ENCODE measurements at places on chromosomes 12 and 14. TPM values are rescaled to one million over a fixed set of nuclear protein-coding genes. Genes with fewer than 3 reads are reported as not detected.

Gene TPPP2
- not detected for total RNA-seq

Gene HOXC12
- total RNA-seq = not detected

Gene CNTN1
- 25.2 TPM for total RNA-seq

Gene KIF5A
- 4.4 TPM for total RNA-seq

Gene RNASE2
- not detected for total RNA-seq

Gene TGM1
- total RNA-seq = 16.6 TPM

Gene REP15
- total RNA-seq = 3.4 TPM

Gene RNFT2
- 8.7 TPM for total RNA-seq

Gene CCDC177
- 3.4 TPM for total RNA-seq

Gene CFAP54
- total RNA-seq = 0.93 TPM

Gene SLC24A4
- total RNA-seq = 0.57 TPM

Gene FBRSL1
- 108 TPM for total RNA-seq

- DNase-seq = no peak
Measured at GRCh38 chr12:85820101-85820500, 16.1 kb downstream of the RASSF9 start.

GRCh38 chr12:24530689-24531088, 418.2 kb downstream of the BCAT1 start:
- no peak for DNase-seq

DNA sequence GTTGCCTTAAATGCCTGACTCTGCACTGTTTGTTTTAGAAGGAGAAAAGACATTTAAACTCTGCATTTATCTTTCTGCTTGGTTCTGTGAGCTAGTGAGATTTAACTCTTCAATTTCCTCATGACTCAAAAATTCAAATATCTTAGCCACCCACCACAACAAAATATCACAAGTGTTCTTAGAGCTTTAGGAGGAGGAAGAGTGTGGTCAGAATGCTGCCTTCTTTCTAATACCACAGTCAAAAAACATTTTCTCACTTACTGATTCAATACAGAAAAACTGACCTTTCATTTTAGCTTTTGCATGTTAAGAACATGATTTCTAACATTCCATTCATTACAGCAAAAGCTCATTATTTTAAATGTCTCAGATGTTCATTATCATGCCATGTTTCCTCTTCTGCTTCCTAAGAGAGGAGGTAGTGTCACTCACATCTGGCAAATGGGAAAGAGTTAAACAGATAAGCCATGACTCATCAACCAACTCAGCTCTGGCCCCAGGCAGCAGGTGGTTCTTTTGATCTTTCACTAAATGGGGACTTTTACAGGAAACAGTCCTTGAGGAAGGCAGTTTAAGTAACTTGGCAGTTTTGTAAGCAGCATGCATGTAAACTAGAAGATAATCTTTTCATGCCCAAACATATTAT, 56.4 kb upstream of the RNU6-8 start:
- DNase-seq = no peak

- no peak for DNase-seq
Measured at GRCh38 chr12:94228488-94228907, 80.1 kb downstream of the PLXNC1 start.

- DNase-seq = no peak
Measured at GRCh38 chr14:91732859-91733477, 1.1 kb upstream of the CATSPERB start.

DNA sequence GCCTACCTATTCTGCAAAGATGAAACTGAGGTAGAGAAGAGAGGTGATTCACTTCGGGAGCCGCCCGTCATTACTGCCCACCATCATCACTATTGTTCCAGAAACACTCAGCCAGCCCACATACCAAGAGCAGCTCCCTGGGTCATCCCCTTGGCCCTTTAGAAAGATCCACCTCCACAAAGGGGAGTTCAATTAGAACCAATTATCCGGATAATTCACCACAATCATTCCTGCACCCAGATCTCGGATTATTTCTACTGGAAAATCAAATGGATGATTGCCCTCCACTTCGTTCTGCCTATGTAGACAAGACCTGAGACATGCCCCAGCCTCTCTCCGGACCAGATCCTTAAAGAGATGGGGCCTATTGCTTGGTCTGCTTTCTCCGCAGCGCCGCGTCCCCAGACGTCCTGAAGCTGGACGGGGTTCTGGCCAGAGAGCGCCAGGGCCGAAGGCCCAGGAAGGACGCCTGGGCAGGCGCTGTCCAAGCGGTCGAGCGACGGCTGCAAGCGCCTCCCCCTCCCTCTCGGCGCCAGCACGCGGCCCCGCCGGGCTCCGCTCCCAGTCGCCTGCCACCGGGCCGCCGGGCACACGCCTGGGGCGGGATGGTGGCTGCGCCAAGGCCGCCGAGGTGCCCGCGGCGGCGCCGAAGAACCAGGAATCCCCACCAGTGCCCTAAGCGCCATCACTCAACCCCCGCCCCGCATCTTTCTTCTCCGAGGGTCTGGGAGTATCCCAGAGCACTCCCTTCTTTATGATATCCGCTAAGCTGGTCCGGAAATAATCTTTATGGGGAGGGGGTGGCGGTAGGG, 1.3 kb upstream of the ASCL1 start:
- DNase-seq = no peak

DNA sequence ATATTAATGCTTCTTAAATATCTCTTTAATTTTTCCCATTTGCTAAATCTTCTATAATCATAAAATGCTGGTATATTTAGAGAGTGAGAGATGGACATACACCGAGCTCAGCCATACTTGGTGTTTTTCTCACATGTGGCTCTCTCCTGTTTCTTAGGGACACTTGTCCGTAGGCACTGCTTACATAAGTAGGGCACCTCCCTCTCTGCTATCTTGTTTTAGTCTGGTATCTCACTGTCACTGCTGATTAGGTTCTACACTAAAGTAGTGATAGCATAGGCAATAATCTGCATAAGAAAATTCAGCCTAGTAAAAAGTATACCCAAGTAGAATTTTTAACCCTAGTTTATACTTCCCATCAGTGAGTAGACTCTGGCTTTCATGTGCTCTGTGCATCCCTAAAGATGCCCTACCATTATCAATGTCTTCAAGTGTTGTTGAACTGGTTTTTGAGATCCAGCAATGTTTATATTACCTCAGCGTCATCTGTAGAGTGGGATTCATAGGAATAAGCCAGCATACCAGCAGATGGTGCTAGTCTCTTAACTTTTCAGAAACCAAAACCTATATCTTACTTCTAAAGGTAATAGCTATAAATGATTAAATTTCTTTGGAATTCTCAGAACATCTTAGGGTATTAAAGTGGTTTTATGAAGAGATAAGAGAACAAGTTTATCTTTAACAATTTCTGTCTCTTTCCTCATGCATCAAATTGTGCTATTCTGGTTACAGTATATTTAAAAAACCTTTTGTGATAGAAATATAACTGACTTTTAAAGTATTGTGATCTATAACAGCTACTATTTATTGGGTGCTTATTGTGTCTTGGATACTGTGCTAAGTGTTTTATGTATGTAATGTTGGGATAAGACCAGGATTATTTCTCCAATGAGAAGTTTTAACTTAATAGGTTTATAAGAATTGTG, 32.9 kb downstream of the ARID2 start:
- DNase-seq = no peak

DNA sequence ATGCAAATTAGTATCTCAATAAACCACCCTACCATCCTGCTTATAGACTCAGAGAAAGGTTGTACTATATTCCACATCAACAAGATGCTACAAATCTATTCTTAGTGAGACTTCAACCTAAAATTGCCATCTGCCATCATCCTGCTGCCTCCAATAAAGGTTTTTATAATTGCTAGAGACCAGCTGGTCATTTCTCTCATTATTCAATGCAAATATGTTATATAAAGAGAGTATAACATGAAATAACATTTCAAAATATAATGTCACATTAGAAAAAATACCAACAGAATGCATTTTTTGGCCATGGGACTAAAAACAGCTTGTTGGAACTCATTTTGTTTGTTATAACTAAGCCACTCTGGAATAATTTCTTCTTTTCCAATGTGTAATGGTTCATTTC, 247.3 kb downstream of the LRIG3 start:
- DNase-seq = no peak

- DNase-seq = no peak
Measured at GRCh38 chr14:40113671-40114070, 681.4 kb upstream of the FBXO33 start.

GRCh38 chr14:42011221-42011620, 404.5 kb downstream of the LRFN5 start:
- no peak for DNase-seq

GRCh38 chr14:56630707-56631106, 51.1 kb downstream of the TMEM260 start:
- DNase-seq = no peak

- DNase-seq = no peak
Measured at GRCh38 chr12:112322882-112323547, 59.2 kb downstream of the HECTD4 start.

- no peak for DNase-seq
Measured at GRCh38 chr12:24042651-24043050, 93.2 kb upstream of the SOX5 start.

DNA sequence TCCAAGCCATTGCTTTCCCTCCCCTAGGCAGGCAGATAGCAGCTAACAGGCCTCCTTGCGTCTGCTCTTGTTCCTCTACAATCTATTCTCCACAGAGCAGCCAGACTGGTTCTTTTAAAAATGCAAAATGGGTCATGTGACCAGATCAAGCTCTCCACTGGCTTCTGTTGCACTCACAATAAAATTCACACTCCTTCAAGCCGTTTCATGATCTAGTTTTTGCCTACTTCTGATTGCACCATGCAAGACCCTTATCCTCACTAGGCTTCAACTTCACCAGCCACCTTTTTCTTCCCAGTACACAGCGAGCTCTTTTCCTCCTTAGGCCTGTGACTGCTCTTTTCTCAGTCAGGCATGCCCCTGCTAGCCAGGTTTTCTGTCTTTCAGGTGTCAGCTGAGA, 6.1 kb upstream of the KRAS start:
- DNase-seq = no peak

GRCh38 chr14:77364146-77364545, 12.7 kb downstream of the TMED8 start:
- DNase-seq = no peak

GRCh38 chr14:94368956-94369355, 19.4 kb downstream of the SERPINA1 start:
- DNase-seq = no peak

DNA sequence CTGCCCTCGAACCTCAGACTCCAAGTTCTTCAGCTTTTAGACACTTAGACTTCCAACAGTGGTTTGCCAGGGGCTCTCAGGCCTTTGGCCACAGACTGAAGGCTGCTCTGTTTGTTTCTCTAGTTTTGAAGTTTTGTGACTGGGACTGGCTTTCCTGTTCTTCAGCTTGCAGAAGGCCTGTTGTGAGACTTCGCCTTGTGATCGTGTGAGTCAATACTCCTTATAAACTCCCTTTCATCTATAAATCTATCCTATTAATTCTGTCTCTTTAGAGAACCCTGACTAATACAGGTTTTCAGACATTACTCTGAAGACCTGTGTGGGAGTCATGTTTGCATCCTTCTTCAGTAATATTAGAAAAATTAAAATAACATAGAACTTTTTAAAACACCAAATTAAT, 289.1 kb downstream of the RMST start:
- no peak for DNase-seq

- DNase-seq = no peak
Measured at GRCh38 chr12:101819467-101819866, 11.3 kb downstream of the GNPTAB start.

DNA sequence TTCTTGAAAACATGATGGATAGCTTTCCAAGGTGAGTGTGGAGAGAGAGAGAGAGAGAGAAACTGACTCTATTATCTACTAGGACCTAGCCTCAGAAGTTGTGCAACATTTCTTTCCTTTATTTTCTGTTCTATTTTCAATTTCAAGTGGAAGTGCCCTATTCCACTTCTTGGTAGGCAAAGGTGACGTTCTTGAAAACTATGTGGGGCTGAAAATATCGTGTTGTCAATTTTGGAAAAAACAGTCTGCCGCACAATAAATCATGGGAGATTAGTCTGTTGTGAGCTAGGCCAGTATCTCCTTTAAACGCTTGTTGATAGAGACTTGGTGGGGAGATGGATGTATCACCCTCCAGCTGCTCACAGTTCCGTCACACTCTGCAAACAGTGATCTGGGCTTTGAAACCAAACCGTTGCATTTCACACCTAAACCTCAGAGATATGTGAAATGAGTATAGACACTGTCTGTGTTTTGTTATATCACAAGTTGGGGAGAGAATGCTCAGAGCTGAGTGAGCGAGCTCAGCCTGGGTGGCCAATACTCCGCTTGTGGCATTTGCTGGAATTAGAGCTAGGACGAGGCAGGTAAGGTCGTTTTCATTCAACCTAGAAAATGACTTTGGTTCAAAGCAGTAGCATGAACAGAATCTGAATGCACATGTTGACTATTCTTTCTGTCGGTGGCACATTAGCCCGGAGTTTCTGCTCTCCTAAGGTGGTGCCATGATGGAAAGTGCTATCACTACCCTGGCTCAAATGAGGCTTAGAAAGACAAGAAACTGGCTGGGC, 75.1 kb upstream of the ST8SIA1 start:
- DNase-seq = no peak

GRCh38 chr12:116982791-116983411, 72.2 kb downstream of the FBXW8 start:
- DNase-seq = no peak

All from type B pancreatic cell (in vitro differentiated cells).